ENCODE measurements at places on chromosomes 12 and 14.

- DNase-seq, result no peak
These were observed 260.2 kb downstream of the RERGL start for GRCh38 chr12:17829813-17830212.

DNA sequence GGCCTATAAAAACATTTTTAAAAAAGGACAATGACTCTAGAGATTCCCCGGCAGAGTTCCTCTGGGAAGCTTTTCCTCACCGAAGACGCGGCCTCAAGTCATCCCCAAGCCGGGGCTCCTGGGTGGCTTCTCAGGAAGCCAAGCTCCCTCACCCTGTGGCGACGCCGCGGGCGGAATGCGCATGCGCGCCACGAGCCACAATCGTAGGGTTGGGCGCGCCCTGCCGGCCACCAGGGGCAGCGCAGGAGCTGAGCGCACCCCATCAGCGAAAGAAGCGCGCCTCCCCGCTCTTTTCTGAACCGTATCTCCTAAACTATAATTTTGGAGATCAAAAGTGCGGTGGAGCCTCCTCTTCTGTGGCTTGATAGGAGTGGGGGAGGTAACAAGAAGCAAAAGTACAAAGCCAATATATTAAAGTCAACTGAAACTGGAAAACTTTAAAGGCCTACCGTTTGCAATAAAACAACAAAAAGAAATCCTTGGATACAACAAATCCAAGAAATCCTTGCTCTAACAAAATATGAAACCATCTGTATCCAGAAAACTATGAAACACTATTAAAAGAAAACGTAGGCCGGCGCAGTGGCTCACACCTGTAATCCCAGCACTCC is 17.4 kb upstream of the CHFR start:
- DNase-seq, result peak; percentile 83

- DNase-seq, result no peak
These were observed 62.8 kb downstream of the DAD1 start for GRCh38 chr14:22526218-22526617.

- DNase-seq, result no peak
These were observed 14.5 kb upstream of the CERS5 start for GRCh38 chr12:50181691-50182090.

DNA sequence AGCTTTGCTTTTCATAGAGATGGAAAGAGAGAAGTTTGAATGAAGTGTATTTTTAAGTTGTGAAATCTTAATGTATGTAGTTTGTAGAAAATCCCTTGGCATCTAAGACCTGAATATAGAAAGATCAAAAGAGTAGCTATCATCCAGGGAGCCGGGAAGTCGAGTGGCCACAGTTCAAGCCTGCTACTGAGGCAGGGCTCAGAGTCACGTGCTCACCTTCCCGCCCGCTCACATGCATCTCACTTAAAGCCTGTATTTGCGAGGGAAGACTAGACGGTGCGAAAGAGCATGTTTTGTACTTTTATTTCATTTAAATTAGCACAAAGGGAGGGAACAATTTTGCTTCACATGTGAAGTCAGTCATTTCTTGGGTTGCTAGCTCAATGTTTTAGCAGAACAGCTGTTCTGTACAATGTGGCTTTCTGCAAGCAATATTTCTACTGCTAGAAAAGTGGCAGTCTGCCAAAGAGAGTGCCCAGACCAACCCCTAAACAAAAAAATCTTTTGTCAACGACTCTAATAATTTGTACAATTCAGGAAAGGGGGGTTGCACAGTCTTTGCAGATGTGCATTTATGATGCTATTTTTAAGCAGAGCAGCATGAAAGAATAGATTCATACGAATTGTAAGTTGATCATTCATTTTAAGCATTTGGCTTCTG is 290.7 kb downstream of the NPAS3 start:
- DNase-seq, result no peak

DNA sequence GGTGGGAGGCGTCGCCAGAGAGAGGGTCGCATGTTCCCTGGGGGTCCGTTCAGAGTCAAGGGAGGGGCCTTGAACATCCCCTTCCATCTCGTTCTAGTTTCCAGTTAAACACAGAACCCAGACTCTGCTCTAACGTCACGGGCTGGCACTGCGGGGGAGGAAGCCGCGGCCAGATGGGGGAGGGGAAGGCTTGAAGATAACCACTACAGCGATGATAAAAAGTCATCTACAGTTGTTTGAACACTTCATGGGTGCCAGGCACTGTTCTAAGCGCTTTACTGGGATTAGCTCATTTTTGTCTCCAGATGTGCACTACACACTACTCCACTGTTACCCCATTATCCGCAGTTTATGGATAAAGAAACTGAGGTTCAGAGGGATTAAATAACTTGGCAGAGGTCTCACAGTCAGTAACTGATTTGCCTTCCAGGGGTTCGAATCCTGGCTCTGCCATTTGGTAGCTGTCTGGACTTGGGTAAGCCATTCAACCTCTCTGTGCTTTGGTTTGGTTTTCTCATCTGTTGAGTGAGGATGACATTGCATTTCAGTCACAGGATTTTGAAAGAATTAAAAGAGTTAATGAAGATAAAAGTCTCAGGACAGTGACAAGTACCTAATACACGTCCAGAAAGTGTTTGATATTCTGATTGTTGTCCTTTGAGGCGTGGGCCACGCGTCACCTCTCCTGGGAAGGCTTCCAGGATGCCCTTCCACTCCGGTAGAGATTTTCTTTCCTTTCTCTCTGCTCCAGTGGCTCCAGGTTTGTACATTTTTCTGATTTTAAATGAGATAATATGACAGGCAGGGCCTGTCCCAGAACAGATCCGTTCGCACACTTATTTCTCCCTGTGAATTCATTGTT is 798 bp upstream of the RASAL1 start:
- no peak for DNase-seq

DNA sequence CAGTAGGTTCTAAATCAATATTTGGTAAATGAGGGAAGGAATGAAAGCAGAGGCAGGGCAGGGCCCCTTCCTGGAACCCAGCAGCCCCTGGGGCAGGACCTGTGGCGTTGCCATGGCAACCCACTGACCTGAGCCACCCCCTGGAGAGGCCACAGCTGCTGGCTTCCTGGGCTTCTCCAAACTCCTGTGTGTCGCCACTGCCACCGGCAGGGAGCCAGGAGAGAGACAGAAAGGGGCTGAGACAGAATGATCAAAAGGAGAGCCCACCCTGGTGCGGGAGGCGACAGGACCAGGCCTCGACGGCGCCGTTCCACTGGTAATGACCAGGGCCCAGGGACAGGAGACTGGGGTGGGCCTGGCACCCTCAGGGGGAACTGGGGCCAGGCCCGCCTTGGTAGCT is 18.2 kb downstream of the RFX4 start:
- DNase-seq, result no peak

DNA sequence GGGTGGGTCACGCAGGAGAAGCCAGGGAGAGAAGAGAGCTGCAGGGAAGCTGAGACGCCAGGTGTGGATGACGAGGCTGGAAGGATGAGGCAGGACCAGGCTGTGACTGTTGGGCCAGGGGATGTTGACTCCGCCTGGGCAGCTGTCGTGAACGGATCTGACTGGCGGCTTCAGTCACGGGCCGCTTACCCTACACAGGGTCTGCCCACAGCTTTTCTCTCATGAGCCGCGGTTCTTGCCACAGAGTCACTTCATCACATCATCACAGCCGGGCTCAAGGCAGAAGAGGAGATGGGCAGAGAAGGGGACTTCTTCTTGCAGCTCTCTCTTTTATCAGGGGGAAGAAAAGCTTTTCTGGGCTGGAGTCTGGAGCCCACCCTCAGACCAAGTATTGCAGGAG is 7.7 kb downstream of the CLBA1 start:
- DNase-seq, result no peak

DNA sequence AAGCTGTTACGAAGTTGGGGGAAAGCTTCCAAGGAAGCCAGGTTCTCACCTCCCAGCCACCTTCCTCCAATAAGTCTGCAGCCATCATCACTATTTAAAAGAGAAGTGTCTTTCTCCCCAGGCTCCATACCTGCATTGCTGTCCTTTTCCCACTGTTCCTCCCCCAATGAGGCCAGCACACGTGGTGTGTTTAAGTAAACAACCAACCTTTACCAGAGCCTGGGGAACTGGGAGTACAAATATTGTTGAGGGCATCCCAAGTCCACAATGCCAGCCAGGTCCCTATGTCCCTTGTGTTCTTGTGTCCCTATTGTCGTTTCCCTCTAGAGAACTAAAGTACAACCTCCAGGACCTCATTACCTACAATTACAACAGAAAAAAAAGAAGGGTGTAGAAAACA is 49.2 kb upstream of the PNMA1 start:
- DNase-seq, result no peak

- DNase-seq, result no peak
These were observed 5.6 kb downstream of the REM2 start for GRCh38 chr14:22888662-22889061.

GRCh38 chr12:121466794-121467637 is 67.1 kb downstream of the RNF34 start:
- DNase-seq, result peak; percentile 70

DNA sequence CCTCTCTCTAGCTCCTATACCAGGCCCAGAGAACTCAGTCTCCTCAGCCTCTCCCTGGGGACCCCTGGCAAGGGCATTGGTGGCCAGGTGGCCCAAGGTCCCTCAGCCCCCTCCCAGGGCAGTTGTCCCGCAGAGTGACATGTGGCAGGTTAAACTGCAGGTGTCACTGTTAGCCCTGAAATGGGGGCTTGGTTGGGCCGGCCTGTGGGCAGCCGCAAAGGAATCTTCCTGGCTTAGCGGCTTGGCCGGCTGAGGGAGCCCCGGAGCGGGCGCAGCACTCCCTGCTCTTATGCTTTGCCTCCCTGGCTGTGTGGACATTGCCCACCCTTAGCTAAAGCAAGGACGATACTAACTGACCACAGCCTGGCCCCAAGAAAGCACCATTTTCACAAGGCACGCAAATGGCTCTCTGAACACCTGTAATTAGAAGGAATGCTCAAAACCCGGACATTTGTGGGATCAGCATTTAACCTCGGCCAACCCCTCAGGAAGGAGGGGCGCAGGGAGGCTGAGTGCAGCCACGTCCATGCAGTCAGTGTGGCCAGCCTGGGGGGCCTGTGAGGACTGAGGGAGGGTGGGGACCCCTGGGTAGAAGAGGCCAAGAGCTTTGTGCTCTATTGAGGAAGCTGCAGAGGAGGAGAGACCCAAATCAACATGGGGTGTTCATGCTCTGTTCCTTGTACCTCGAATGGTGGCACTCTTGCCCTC is 82.2 kb downstream of the PAPOLA start:
- no peak for DNase-seq

- DNase-seq, result no peak
These were observed 324.1 kb upstream of the FLRT2 start for GRCh38 chr14:85205875-85206274.

GRCh38 chr14:81805785-81806184 is 272.1 kb upstream of the SEL1L start:
- DNase-seq, result no peak

DNA sequence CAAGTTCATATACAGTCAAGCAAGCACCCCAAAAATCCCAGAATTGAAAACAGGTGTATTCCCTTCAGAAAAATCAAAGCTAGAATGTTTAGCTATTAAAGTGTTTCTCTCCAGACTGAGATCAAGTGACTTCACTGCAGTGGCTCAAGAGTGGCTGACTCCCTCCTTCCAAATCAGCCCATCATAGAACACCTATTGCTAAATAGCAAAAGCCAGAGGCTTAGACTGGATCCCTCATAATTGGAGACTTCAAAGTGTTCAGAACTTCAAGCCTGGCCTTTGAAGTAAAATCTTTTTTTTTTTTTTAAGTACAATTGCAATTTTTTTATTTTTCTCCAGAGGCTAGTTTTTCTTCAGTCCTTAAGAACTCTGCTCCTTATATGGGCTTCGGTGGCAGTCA is 50.0 kb upstream of the CERS5 start:
- no peak for DNase-seq

DNA sequence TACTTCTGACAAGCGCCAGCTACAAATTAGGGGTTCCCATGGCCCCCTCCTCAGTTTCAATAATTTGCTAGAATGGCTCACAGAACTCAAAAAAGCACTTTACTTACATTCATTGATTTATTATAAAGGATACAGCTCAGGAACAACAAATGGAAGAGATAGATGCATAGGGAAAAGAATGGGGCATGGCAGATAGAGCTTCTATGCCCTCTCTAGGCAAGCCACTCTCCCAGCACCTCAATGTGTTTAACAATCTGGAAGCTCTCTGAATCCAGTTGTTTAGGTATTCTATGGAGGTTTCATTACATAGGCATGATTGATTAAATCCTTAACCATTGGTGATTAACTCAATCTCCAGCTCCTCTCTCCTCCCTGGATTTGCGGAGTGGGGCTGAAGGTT is 184.5 kb upstream of the DAAM1 start:
- DNase-seq, result no peak

- no peak for DNase-seq
These were observed 71.9 kb downstream of the SLC25A47 start for GRCh38 chr14:100394886-100395672.

DNA sequence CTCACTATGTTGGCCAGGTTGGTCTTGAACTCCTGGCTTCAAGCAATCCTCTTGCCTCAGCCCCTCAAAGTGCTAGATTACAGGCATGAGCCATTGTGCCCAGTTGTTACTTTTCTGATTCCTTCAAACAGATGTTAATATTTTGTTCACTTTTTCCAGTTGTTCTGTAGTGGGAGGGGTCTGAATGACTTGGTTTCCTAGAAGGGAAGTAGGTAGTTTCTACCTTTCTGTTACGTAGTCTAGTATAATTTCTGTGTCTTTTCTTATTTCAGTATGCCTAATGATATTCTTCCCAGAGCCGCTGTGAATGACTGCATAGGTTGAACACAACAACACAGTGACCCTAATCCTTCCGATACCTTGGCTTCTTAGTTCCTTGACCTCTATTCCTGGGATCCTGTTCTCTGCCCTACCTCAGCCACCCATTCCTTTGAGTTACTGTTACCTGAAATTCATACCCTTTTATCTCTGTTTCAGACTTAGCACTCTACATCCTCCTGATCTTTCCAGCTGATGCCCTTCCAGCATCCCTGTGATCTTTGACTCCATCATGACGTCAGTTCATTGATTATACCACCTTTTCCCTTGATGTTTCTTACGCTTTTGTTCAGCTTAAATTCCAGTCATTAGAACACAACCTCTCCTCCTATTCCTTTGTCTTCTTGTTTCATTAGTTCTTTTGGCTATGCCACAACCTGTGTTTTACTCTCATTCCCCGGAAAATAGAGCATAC is 33.3 kb downstream of the RCOR1 start:
- no peak for DNase-seq

DNA sequence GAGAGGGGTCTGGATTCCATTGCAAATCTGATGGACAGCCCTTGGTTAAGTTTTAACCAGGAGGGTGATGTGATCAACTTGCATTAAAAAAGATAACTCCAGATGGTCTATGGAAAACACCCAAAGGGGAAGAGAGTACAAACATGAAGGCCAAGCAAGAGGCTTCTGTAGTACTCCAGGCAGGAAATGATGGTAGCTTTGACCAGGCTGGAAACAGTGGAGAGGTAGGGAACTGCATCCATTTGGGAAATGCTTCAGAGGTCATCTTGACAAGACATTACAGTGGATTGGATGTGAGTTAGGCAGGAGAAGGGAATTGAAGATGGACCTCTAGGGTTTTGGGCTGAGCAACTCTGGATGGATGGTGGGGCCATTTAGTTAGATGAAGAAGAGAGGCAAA is 391.1 kb downstream of the IPO8 start:
- no peak for DNase-seq

GRCh38 chr12:13178568-13179210 is 17.8 kb upstream of the EMP1 start:
- no peak for DNase-seq

Measured in stimulated activated CD8-positive, alpha-beta memory T cell treated with anti-CD3 and anti-CD28 coated beads, Interleukin-2, amount 100 ng/mL, for 1 hour (primary cell).